ENCODE measurements at places on chromosomes 12 and 14.

- peak; percentile 37 for DNase-seq
Observed at GRCh38 chr12:89346741-89347324, 5.5 kb downstream of the DUSP6 start.

DNA sequence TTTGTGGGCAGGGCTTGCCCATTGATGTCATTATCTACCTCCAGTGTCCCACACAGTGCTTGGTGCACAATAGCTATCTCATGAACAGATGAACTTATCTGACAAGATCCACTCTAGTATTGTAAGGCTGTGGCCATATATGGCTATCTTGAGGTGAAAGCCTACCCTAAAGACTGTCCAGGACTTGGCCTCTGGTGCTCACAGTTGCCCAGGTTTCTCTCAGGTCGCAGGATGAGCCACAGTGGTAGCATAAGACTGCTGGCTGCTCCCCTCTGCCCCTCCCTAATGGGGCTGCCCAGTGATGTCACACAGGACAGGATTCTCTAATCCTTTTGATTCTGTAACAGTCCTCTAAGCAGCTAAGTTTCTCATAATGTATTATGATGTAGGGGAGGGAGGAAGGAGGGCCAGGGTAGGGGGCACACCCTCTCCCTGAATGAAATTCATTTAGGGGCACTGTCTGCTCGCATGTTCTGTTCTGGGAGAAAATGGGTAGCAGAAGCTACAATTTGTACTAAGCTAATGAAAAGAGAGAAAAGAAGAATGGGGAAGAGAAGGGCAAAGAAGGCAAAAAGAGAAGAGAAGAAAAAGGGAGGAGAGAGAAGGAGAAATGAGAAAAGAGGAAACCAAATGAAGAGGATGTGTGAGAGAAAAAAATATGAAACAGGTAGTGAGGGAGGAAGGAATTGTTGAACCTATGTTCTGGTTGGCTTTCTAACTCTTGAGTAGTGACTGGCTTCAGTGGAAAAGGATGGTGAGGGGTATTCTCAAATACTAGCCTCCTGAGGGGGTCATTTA is 3.4 kb upstream of the PPM1A start:
- no peak for DNase-seq

DNA sequence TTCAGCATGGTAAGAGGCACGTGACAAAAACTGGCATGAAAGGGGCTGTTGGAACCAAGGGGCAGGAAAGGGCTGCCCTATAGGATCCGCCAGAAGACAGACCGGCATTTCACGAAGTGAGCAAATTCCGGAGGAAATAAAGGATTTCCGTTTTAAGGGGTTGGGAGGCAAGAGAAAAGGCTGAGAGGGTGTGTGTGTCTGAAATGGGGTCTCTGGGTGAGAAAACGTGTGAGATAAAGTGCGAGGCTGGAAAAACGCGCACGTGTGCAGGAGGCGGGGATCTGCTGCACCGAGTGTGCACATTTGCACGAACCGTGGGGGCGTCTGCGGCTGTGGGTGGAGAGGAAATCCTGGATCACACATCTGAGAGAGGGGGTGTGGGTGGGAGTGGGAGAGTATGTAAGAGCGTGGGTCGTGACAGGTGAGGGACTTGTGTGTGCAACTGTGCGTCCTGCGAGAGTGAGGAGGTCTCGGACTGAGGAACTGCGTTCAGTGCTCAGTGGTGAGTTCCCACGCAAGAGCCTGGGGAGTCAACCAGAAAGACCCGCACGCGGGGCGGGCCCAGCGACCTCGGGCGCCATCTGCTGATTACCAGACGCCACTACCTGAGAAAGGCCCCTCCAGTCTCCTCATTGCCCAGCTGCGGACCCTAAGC is 37.0 kb upstream of the P2RX7 start:
- peak; percentile 54 for DNase-seq

DNA sequence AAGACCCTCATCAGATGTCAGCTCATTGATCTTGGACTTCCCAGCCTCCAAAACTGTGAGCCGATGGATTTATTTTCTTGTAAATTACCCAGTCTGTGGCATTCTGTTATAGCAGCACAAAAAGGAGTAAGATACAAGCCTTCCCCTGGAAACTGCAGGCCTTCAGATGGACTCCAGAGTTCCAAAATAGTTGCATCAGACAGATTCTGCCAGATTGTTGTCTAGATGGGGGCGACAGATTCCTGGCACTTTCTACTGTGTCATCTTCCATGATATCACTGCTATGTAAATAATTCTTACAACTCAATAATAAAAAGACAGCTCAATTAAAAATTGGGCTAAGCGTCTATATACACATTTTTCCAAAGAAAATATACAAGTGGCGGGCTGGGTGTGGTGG is 17.2 kb upstream of the MARK3 start:
- DNase-seq, result peak; percentile 84

- no peak for DNase-seq
Observed at GRCh38 chr12:51866762-51867161, 18.2 kb upstream of the FIGNL2 start.

- peak; percentile 21 for DNase-seq
Observed at GRCh38 chr12:40921563-40922163, 229.4 kb downstream of the CNTN1 start.

Data from fibroblast of skin of scalp (primary cell).